ENCODE measurements at places on chromosomes 5 and 9.

DNA sequence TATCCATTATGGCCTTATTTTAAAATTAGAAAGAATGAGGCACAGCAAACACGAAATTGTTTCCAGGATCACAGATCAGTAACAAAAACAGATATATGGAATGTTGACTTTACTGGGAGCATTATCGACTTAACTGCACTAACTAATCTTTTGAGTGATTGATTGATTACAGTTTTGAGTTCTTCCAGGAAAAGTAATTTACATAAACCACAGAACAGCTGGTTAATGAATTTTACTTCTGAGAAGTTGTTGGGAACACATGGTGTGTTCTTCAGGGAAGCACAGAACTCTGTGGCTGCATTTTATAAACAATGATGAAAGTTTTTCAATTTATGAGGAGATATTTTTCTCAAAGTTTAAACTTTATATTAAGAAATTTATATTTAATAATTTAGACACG, 802.4 kb upstream of the ACO1 start:
- no peak for DNase-seq

GRCh38 chr9:2220036-2220435, 204.9 kb downstream of the SMARCA2 start:
- DNase-seq, result no peak

- no peak for DNase-seq
These were observed 165.2 kb downstream of the PDE4D start for GRCh38 chr5:59728356-59728755.

DNA sequence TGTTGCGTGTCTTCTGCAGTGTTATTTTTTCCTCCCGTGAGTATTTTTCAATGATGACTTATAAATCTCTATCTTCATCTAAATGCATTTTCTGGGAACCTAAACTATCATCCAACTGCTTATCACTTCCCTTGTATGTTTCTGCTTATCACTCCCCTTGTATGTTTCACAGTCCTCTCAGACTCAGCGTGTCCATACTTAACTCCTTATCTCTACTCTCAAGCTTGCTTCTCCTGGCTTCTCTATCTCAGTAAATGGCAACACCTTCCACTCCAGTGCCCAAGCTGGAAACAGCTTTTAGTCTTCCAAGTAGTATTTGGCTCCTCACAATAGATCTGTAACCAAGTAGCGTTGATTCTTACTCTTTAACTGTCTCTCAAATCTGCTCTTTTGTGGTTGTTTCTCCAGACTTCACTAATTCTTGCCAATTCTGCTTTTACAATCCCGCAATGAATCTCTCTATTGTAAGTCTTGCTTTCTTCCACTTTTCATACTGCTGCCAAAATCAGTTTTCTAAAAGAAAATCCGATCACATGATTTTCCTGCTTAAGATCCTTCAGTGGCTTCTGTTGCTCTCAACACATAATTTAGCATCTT, 33.8 kb upstream of the TXNDC8 start:
- DNase-seq, result no peak
